ENCODE measurements at places on chromosomes 7 and 10.

DNA sequence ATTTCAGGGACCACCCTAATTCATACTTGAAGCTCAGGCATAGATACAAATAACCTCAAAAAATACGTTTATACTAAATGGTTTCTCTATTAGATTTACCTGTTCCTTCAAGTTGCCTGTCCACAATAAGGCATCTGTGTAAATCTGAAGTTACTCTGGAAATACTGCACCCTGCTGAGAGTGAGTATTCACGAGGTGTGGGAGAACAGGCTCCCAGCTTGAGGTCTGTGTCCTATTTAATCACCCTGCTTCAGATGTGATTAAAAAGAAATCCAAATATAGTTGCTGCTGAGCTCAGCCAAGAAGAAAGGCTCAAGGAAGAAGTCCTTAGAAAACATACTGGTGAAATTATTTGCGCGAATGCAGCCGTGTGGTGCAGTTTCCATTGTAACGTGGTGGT, 136.8 kb downstream of the KLF6 start:
- no peak for DNase-seq

DNA sequence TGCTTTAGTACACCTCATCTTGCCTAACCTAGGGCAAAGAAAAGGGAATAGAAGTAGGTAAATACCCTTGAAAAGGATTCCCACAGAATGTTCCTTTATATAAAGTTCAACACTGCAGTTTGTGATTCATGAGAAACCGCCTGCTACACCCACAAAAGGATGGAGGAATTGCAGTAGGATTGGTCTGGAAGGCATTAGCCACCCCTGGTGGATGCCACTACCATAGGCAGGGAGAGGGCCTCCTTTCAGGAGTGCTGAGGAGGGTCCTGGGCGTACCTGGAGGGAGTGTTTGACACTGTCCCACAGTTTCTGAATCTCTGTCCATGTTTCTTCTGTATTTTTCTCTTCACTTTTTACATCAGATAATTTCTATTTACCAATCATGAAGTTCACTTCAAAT, 221.8 kb upstream of the TMEM72 start:
- DNase-seq, result no peak

GRCh38 chr10:46266306-46266985, 20.4 kb upstream of the ANTXRL start:
- DNase-seq, result no peak

GRCh38 chr7:86958380-86958779, 101.1 kb downstream of the ELAPOR2 start:
- no peak for DNase-seq

DNA sequence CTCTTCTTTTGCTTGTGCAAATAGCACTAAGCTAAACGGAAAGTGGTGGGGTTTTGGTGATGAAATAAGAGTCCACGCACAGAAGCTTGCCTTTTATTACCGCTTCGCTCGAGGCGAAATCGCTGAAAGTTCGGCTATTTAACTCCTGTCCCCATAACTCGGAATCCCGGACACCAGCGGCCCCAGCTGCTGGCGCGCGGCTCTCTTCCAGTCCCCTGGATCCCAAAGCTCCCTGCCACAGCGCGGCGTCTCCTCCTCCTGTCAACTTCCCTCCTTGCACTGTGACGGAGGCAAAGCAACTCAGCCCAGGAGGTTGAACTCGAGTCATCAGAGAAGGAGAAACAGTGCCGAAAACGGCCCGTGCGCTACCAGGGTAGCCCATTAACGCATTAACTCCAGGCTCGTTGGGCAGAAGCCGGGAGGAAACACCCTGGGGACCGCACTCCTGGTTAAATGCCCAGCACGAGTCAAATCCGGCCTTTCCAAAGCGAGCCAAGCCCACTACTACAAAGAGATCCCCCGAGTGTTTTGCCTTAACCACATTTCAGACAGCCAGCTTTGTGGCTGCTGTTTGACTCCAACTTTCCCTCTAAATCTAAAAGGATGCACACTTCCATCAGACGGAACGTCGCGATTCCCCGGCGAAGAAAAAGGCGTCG, 1.3 kb downstream of the SEMA3D start:
- DNase-seq, result peak; percentile 54

GRCh38 chr7:37052705-37053104, 328.4 kb upstream of the AOAH start:
- no peak for DNase-seq

- no peak for DNase-seq
These were observed 9.6 kb upstream of the ZNF487 start for GRCh38 chr10:43427166-43427825.

- DNase-seq, result no peak
These were observed 20.8 kb downstream of the AKR1E2 start for GRCh38 chr10:4846775-4847174.

DNA sequence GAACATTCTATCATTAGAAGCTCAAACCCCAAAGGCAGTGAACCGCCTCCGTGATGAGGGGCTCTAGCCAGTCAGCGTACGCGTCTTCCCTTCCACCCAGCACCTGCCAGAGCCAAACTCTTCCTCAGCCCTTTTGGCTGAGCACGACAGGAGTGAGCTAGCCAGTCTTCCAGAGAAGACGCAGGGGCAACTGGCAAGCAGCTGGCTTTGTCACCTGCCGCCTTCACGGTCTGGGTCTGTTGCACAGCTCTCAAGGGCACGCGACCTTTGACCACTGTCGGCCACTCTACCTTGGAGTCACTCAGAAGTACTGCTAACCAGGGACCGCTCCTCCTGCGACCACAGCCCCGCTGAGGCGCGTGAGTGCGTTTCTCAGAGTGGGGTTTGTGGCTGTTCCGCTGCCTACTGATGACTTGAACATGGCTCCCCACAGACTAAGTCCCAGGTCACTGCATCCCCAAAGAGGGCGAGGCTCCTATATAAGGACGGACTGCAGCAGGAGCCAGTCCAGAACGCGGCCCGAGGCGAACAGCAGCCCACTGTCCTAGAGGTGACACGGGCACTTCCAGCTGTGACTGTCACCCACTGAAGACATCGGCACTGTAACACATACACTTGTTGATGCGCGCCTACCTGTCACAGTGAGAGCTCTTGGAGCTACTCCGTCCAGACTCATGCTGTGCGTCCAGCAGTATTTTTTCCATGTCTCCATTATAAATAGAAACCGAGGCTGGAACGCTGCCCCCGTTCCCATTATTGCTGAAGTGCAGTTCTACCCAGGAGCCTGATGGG, 8.4 kb downstream of the BNIP3 start:
- no peak for DNase-seq

- no peak for DNase-seq
These were observed 642.6 kb upstream of the AUTS2 start for GRCh38 chr7:68955656-68956055.

Data from RWPE2 (cell line).